ENCODE measurements at places on chromosomes 1 and 21. TPM values are rescaled to one million over a fixed set of nuclear protein-coding genes. Genes with fewer than 3 reads are reported as not detected.

- peak; percentile 37 for DNase-seq
Observed at GRCh38 chr1:40316595-40317393, at the start of gene COL9A2. Gene COL9A2 (minus strand): TSS chr1:40317286. CDS start chr1:40317197, 89 bp downstream.

- no peak for DNase-seq
Observed at GRCh38 chr1:231653632-231654031, 27.0 kb downstream of the DISC1 start.

DNA sequence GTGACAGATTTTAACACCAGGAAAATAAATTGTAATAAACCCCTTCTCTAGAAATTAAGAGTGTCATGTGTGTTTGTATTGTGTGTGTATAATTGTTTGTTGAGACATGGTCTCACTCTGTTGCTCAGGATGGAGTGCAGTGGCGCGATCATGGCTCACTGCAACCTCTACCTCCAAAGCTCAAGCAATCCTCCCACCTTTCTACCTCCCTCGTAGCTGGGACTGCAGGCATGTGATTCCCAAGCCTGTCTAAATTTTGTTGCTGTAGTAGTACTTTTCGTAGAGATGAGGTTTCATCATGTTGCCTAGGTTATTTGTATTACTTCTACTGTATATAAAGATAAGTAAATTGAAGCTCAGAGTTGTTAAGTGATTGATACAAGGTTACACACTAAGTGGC is 68.5 kb upstream of the RAVER2 start:
- DNase-seq: no peak

GBP4 gene
- not detected for total RNA-seq

- DNase-seq: peak; percentile 35
Observed at GRCh38 chr1:157403203-157403602, 149.1 kb downstream of the FCRL5 start.

RASSF5 gene
- total RNA-seq: 1.3 TPM

OR2L2 gene
- 0.16 TPM for total RNA-seq

LCE1A gene
- not detected for total RNA-seq

- no peak for DNase-seq
Observed at GRCh38 chr1:43304314-43304681, 3.5 kb downstream of the TIE1 start.

DNA sequence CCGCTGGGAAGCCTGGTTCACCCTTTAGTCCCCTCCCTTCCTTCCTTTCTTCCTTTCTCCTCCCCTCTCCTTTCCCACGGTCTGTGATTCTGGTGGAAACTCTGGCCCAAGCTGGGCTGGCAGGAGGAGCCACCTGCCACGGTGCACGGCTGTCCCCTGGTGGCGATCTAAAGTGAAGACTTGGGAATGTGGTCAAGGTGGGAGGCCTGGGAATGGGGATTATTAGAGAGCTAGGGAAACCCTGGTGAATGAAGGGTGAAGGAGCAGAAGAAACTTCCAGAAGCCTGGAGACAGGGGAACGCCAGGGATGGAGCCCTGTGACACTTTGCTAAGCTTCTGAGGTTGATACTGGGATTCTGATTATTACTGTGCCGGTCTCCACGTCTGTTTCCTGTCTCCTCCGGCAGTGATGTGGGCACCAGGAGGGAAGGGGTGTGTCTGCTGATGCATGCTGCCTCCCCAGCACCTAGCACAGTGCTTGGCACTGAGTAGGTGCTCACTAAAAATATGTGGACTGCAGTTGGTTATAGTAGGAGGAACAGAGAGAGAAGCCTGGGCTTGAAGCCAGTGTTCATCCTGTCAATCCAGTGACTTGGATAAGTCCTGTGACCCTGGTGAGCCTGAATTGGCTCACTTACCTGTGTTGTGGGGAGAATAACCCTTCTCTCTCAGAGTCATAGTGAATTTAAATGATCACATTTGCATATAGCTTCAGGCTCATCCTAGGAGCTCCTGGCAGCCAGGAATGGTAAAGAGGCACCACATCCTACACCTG is 71.2 kb upstream of the NBPF3 start:
- peak; percentile 77 for DNase-seq

- no peak for DNase-seq
Observed at GRCh38 chr1:173869021-173869359, 810 bp downstream of the ZBTB37 start.

DNA sequence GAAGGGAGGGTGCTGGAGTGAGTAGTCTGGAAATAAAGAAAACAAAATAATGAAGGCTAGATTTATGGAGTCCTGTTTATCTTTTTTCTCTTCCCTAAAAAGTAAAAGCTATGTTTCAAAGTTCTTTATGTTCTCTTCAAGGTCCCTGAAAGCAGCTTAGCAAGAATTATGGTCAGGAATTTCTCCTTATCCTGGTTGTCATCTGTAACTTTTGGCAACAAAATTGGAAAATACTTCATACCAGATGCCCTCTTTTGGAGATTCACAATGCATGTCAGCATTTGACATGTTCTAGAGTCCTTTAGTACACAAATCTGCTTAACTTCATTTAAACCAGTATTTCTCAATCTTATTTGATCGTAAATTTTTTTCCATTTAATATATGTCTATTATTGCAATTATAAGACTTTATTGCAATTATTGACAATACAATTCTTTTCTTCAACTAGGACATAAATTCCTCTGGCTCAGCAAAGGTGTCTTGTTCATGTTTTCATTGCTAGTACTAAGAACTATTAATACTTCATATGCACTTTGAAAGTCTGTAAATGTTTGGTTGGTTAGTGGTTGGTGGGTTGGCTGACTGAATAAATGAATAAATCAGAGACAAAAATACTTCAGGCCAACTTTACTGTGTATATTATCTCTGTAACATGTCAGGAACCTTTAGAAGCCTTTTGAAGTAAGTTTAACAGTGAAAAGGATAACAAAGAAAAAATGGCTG is 101.5 kb downstream of the ATP1B1 start:
- DNase-seq: no peak

DNA sequence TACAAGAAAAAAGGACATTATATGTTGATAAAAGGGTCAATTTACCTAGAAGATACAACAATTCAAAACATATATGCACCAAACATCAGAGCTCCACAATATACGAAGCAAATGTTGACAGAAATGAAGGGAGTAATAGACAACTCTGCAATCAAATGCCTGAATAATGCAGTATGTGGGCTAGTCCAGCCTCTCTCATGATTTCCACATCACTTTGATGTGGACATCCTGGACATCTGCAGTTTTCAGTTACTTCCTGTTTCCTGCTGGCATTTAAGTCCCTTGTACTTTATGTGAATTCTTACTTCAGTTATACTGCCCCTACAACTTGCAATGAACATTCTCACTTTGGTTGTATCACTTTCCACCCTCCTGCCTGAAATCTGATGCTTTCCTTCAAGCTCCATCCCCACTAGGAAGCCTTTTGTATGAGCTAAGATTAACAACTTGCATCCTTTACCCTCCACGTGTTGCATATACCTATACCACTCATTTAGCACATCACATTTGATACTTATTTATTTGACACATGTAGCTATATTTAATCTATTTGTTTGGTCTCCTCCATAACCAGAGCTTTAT is 36.7 kb downstream of the DISC1 start:
- DNase-seq: no peak

- no peak for DNase-seq
Observed at GRCh38 chr1:186442651-186443375, 18.1 kb downstream of the PDC start.

- no peak for DNase-seq
Observed at GRCh38 chr1:154481053-154481452, 21.0 kb upstream of the TDRD10 start.

- no peak for DNase-seq
Observed at GRCh38 chr1:24639881-24640280, 3.2 kb upstream of the SRRM1 start.

GRCh38 chr1:69568421-69569174 is 876 bp downstream of the LRRC7 start:
- no peak for DNase-seq

CD1E gene
- total RNA-seq: not detected

GRCh38 chr1:8374812-8375211 is 56.9 kb downstream of the SLC45A1 start:
- peak; percentile 41 for DNase-seq

DNA sequence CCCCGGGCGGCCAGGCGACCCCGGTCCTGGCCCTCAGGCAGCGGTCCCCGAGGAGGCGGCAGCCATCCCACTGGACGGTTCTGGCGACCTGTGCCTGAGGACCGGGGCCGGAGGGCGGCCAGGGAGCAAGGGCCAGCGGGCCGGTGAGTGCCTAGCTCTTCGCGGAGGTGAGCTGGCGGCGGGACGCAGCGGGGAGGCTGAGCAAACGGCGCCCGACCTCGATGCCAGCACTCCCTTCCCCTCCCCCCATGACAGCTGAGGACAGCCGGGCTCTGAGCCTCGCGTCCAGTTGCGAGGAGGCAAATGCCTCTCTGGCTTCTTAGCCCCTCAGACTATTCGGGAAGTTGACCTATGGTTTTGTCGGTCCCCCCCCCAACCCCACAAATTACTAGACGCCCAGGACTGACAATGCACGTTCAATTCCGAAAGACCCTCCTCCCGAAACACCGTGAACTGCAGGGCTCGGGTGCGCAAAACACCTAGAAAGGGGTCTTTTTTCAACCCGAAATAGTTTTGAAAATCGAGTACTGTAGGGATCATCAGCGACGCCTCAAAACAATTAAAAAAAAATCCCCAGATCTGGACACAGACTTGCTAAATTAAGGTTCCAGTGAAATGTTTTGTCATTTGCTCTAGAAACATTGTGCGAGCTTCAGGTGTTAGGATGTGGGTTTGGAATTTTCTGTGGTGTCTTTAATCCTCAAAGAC is 8.3 kb downstream of the CDKN2C start:
- DNase-seq: peak; percentile 44

DNA sequence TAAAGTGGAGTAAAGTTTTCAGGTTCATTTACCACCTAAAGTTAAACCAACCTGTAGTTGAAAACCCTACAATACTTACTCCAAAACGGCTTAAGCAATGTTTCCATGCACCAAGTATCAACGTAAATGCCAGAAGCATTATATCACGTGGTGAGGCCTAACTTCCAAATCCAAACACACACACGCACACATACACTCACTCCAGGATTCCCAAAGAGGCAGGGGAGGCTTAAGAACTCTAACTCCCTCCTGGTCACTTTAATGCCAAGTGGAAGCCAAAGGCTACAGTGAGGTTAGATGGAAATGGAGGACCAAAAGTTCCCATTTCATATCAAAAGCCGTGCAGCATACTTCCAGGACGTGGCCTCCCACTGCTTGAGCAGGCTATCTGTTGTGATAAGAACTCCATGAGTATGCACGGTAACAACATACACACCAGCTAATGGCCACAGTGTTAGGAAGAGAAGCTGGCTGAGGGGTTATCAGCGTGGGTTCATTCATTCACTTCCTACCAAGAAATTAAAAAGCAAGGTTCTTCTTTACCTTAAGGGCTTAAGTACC is 224.1 kb downstream of the SLC45A1 start:
- DNase-seq: no peak

DNA sequence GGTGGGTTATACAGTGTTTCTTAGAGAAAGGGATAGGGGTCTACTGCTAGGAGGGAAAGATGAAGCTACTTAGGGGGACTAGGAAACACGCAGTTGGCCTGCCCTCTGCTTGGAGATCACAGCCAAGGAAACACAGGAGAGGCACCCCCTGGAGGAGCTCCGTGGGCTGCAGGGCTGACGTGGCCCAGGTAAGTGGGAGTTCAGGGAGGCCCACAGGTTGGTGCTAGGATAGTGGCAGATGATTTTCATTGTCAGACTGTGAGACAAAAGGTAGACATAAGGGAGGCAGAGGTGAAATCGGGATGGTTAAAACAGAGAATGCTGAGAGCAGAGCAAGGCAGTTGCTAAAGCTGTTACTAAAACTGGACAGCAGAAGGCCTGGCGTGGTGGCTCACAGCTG is 463.0 kb downstream of the DSCAM start:
- no peak for DNase-seq

DNA sequence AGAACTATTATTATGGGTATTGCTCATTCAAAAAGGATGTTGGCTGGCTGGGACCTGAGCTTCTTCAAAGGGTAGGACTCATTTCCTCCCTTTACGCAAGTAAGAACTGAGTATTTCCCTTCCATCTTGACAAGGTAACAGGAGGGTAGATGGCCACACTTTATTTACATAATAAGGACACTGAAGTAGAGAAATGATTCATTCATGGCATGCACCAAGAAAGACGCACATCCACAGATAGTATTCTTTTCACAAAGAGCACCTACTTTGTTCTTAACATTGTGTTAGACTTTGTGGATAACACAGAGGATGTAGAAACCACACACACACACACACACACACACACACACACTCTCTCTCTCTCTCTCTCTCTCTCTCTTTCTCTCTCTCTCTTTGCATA is 82.9 kb downstream of the FAM78B start:
- DNase-seq: no peak

GRCh38 chr21:26126168-26126553 is 44.4 kb downstream of the APP start:
- no peak for DNase-seq

DNA sequence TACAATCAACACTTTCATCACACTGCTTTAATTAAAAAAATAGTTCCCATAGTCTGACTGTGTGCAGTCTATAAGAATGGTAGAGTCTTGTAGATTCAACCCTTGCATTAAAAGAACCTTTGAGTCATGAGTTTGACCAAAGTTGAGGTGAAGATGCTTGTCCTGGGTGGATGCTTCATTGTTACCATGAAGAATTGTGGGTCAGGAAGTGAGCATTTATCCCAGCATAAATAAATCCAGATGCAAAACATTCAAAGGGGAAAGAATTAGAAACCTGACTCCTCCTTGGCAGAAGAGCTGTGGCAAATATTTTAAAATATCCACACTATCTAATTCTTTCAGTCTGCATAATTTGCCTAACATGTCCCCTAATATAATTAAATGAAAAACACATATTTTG is 72.9 kb upstream of the SPAG17 start:
- DNase-seq: no peak

UBQLN4 gene
- total RNA-seq: 60.9 TPM

GRCh38 chr1:221782477-221782876 is 40.6 kb upstream of the DUSP10 start:
- no peak for DNase-seq

- no peak for DNase-seq
Observed at GRCh38 chr1:234477386-234478151, 1.4 kb downstream of the TARBP1 start.

LIN28A gene
- 5.7 TPM for total RNA-seq

GRCh38 chr1:60596791-60597750 is 485.3 kb upstream of the NFIA start:
- DNase-seq: no peak

- no peak for DNase-seq
Observed at GRCh38 chr1:159897962-159898361, 2.0 kb downstream of the CFAP45 start.

DNA sequence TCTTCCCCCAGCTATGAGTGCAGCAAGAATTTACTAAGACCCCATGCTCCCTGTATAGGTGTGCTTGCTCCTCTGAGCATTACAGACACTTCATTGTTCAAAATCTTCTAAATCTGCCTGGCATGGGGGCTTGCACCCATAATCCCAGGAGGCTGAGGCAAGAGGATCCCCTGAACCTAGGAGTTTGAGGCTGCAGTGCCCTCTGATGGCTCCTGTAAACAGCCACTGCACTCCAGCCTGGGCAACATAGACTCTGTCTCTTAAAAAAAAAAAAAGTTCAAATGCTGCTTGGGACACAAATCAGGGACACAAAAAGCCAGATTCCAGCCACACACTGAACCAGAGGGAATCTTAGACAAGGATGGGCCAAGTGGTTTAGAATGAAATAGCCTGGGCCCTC is 3.4 kb upstream of the ACOT7 start:
- DNase-seq: no peak
